Prostate gland (tissue), 2 donors: ENCODE measurements at places on chromosomes 11 and 22. TPM values are rescaled to one million over a fixed set of nuclear protein-coding genes. Genes with fewer than 3 reads are reported as not detected.

The SEPTIN5 gene
- total RNA-seq = 96.2 TPM

The TSKU gene
- 72.8 TPM for total RNA-seq

- no peak overlapping the region for H3K27ac ChIP-seq
- DNase-seq = no peak
- no peaks in the 10 kb centered on the region for H3K36me3 ChIP-seq
Observed at GRCh38 chr22:44426981-44427380, 71.1 kb downstream of the RTL6 start.

- H3K27me3 ChIP-seq = no peaks in the 10 kb centered on the region
- H3K27ac ChIP-seq = no peak overlapping the region
- H3K36me3 ChIP-seq = no peaks in the 10 kb centered on the region
- DNase-seq = no peak
- no peak overlapping the region for H3K4me3 ChIP-seq
Observed at GRCh38 chr11:71574418-71574817, 8.3 kb downstream of the KRTAP5-11 start.

GRCh38 chr22:49970528-49971231, 10.1 kb downstream of the PIM3 start:
- no peaks in the 10 kb centered on the region for H3K36me3 ChIP-seq
- H3K4me1 ChIP-seq = peaks cover 7% of the 10 kb centered on the region
- DNase-seq = peak; percentile 94

DNA sequence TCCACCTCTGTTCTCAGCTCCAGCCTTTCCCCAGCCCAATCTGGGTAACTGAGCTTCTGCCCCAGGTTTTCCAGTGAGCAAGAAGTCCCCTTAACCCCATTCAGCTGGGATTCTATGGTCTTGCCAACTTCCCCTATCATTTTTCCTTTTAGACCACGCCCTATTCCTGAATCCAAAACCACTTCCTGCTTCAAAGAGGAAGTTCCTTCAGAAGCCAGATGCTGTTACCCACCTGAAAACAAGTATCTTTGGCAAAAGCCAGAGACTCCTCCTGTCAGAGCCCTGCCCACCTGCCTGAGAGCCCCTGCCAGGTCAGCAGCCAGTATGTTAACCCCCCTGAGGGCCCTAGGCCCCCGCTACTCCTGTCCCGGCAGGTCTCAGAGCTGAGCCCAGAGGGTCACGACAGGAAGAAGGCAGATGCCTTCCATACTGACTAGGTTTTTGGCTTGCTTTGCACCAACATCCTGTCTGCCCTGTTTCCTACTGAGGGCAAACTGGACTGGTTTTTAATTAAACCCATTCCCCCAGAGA, 20.3 kb upstream of the MICAL2 start:
- no peaks in the 10 kb centered on the region for H3K36me3 ChIP-seq
- no peak overlapping the region for H3K27ac ChIP-seq
- no peaks in the 10 kb centered on the region for H3K27me3 ChIP-seq
- no peak for DNase-seq
- H3K4me3 ChIP-seq = no peak overlapping the region
